Fibroblast of skin of right quadriceps (primary cell): ENCODE measurements at places on chromosomes 7 and 10.

DNA sequence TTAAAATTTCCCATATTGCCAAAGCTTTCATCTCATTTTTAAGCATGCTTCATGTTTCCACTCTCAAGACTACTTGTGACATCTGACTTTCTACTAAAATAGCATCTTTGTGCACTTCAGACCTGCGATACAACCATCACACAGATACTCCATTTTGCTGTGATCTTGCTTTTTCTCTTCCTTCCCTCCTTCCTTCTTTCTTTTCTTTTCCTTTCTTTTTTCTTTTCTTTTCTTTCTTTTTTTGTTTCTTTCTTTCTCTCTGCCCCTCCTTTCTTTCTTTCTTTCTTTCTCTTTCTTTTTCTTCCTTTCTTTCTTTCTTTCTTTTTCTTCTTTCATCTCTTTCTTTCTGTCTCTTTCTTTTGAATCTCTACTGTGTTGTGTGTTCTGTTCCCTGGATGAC is 194.0 kb upstream of the KCND2 start:
- DNase-seq: no peak

DNA sequence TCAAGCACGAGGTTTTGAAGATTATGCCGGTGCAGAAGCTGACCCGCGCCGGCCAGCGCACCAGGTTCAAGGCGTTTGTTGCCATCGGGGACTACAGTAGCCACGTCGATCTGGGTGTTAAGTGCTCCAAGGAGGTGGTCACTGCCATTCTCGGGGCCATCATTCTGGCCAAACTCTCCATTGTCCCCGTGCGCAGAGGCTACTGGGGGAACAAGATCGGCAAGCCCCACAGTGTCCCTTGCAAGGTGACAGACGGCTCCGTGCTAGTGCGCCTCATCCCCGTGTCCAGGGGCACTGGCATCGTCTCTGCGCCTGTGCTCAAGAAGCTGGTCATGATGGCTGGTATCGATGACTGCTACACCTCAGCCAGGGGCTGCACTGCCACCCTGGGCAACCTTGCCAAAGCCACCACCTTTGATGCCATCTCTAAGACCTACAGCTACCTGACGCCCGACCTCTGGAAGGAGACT is 284.7 kb downstream of the GPR37 start:
- no peak for DNase-seq

GRCh38 chr10:125520968-125521367 is 162.0 kb downstream of the TEX36 start:
- no peak for DNase-seq

DNA sequence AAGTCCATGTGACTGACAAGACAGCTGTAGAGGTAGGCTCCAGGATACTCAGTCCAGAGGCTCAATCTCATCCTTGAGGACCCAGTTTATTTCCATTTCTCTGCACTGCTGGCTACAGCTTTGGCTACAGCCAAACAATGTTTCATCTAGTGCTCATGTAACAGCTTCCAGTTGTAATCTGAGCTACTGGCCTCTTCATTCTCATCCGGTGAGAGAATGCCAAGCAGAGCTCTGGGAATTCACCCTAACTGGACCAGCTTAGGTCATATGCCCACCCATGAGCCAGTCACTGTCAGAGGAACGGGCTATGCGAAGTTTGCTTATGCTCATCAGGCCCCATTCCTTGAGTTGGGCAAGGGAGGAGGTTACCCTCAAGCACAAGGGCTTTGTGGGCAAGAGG is 192.9 kb downstream of the EVX1 start:
- DNase-seq: no peak

DNA sequence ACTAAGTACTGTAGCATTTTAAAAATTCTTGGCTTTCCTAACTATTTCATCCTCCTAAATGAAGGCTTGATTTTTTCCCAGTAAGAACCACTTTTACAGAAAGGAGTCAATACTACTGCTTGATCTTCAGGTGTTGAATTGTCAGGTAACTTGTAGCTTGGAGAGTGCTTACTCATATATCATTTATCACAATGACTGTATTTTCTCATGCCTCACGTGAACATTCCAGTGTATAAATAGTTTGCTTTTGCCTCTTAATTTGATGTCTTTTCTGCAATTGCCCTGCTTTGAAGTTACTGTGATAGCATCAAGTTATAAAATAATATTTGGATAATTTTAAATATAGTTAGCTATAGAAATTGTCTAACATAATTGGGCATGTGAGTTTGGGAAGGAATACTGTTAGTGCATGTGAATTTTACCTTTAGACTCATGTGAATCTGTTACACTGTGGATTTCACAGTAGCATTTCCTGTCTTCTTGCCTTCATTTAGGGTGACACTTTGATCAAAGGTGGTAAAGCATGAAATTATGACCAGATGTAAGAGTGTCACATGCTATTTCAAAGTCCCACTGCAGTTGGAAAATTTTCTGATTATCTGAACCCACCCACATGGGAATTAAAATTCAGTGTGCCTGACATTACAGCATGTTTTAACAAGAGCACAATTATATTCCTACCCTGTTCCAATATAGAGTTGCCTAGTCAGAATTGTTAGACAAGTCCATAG is 962.8 kb downstream of the DNAJB9 start:
- DNase-seq: no peak
